Effector CD8-positive, alpha-beta T cell (primary cell): ENCODE measurements at places on chromosomes 11 and 22.

- DNase-seq, result no peak
Measured at GRCh38 chr11:16982256-16982671, 31.9 kb downstream of the PLEKHA7 start.

- no peak for DNase-seq
Measured at GRCh38 chr22:42294034-42294985, 23.9 kb upstream of the TCF20 start.

- no peak for DNase-seq
Measured at GRCh38 chr22:30610299-30610698, 3.3 kb downstream of the TCN2 start.

DNA sequence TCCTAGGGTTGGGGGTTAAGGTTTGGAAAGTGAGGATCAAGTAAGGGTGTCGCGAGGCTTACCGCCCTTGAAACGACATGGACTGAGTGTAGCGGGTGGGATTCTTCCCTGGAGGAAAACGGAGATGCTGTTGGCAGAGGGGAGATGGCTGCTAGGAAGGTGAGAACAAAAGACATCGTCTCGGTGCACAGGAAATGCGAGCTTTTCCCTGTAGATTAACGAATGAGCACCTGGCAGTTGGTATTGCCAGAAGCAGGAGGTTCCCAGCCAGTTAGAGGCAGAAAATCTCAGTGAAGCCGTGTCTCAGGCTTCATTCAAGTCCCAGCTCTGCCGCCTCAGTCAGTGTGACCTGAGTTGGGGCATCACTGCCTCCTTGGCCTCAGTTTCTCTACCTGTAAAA lies 1.4 kb upstream of the LHFPL7 start:
- DNase-seq, result no peak

GRCh38 chr11:30683176-30683575 lies 97.0 kb upstream of the MPPED2 start:
- no peak for DNase-seq

DNA sequence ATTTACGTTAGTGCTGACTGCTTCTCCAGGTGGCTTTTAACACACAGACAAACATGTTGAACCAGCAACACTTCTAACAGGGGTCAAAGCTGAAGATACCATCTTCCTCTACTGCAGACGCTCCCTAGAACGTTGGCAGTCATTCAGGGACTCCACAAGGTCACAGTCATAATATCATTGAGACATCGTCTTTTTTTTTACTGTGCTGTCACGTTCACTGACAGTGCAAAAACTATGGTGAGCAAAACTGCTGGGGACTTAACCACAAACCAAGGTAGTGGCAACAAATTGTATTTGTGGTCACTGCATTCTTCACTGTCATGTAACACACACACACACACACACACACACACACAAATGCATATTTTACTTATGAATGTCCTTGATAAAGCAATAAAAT lies 244.9 kb downstream of the CASP12 start:
- DNase-seq, result no peak
